ENCODE measurements at places on chromosomes 13 and 19.

GRCh38 chr13:50078895-50079654 lies 63.8 kb downstream of the KCNRG start:
- DNase-seq: no peak

- DNase-seq: peak; percentile 36
Observed at GRCh38 chr13:32255724-32256109, 59.4 kb downstream of the ZAR1L start.

GRCh38 chr19:13033819-13034611 lies 38.7 kb downstream of the NFIX start:
- DNase-seq: peak; percentile 52

DNA sequence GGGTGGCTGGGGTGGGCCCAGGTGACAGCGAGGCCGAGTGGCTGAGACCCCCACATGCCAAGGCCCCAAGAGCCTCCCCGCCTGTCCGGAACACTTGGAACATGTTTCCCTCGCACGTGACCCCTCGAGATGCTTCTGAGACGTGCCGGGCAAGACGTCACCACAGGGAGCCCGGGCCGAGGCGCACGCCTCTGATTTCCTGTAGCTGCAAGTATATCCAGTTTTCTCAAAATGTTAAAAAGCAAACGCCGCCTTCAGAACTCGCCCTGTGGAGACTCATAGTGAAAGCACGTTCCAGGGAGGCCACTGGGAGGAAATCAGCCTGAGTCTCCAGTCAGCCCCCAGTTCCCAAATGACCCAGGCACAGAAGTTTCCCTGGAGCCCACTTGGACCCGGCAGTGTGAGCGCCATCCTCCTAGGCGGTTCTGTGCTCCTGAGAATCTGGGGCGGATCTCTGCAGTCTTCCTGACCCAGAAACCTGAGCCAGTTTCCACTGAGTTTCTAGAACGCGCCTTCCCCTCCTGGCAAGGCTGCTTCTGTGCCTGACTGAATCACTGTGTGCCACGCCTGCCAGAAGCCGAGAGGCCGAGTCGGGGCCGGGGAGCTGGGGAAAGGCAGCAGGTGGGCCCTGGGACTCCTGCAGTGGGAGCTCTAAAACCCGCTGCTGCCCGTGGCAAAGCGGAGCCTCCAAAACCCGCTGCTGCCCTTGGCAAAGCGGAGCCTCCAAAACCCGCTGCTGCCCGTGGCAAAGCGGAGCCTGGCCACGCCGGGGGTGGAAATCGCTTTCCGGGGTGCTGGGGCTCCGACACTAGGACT lies 179.3 kb downstream of the KDM4B start:
- DNase-seq: no peak

DNA sequence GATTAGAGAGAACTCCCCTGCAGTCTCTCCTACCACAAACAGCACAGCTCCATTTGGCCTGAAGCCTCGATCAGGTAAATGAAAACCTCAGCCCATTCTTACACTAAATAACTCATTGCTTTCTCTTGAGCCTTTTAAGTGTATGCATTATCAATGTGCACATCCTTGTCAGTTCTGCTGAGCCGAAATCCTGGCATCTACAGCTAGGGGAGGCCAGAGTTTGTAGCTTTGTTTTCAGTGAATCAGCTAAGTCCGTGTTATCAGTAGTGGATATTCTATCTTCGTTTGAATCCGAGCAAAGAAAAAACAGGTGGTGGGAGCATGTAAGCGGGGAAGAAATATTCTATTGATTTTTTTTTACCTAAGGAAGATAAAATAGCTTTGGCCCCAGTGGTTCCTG lies 84.4 kb downstream of the ESD start:
- DNase-seq: no peak

DNA sequence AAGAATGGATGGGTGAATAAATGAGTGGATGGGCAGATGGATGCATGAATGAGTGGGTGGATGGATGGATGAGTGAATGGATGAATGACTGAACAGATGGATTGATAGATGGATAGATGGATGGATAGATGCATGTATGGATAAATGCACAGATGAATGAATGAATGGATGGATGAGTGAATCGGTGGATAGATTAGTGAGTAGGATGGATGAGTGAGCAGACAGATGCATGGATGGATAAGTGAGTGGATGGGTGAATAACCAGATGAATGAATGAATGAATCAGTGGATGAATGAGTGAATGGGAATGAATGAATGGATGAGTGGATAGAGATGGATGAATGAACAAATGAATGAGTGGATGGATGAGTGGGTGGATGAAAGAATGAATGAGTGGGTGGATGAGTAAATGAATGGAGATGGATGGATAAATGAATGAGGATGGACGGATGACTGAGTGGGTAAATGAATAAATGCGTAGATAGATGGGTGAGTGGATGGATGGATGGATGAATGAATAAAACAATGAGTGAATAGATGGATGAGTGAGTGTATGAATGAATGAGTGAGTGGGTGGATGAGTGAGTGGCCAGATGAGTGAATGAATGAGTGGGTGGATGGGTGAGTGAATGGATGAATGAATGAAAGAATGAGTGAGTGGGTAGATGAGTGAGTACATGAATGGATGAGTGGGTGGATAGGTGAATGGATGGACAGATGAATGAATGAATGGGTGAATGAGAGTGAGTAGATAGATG lies 13.0 kb downstream of the GAS6 start:
- DNase-seq: no peak

DNA sequence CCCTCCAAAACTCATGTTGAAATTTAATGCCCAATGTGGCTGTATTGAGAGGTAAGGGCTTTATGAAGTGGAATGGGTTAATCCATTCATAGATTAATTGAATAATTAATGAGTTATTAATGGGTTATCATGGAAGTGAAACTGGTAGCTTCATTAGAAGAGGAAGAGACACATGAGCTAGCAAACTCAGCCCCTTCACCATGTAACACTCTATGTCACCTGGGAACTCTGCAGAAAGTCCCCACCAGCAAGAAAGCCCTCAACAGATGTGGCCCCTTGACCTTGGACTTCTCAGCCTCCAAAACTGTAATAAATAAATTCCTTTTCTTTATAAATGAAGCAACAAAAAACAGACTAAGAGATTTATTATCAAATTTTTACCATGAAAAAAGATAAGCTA lies 223.5 kb downstream of the KLF12 start:
- DNase-seq: no peak

- no peak for DNase-seq
Observed at GRCh38 chr13:99792079-99792921, 179.3 kb downstream of the ZIC5 start.

DNA sequence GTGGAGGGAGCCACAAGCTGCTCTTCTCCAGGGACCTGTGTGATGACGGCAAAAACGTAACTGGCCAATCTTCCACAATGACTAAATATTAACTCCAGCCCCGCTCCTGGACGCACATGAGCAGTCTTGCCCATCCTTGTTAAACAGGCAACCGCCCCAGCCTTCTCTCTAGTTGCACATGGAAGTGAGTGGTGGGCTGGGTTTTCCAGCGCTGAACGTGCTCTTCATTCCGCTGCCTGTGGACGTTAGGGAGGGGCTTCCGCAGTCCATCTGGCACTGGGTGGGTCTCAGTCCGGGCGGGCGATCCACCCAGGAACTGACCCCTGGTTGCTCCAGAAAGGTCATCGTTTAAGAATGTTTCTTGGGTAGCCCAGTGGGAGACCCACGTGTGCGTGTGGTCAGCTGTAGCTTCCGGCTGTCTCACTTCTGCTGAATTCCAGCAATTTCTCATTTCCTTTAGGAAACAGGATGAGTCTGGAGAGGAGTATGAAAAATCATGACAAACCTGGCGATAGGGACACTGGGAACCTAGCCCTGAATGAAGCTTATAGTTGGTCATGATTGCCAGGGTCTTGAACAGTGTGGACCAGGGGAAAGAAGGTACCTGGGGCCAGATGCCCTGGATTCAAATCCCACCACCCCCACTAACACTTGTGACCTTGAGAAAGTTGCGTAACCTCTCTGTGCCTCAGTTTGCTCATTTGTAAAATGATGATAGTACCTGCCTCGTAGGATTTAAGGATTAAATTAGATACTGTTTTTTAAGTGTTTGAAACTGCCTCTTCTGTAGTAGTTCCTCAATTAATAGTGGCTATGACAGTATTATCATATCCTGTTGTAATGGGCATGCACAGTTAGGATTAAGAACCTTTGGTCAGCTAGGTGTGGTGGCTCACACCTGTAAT lies 92.6 kb downstream of the SIPA1L3 start:
- DNase-seq: peak; percentile 93

DNA sequence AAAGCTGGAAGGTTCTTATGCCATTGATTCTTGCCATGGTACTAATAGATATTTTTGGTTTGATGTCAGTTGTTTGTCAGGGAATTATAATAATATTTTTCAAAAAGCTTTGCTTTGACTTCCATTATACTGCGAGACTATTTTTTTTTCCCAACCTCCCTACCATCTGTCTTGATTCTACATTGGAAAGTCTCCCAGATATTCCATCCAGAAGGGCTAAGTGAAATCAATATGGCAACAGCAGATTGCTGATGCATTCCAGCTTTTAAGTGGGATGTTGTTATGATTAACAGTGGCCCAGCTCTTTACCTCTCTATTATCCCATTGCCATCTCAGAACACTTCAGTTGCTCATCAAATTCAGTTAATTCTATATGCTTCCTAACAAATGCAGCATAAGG lies 247.4 kb downstream of the OXGR1 start:
- no peak for DNase-seq

DNA sequence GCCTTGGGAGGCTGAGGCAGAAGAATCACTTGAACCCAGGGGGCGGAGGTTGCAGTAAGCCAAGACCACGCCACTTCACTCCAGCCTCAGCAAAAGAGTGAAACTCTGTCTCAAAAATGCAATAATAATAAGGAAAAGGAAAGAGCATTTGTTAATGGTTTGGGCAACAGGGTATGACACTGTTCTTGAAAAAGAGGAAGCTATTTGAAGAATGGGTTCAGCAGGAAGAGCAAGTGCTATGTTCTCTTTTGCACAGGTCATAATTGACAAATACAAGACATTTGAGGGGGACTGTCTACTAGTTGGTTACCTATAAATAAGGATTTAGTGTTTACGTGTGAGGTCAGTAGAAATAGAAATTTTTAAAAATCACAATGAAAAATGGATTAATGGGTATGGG lies 218.3 kb downstream of the DCT start:
- DNase-seq: no peak

GRCh38 chr13:73816702-73817101 lies 317.5 kb downstream of the KLF12 start:
- no peak for DNase-seq

DNA sequence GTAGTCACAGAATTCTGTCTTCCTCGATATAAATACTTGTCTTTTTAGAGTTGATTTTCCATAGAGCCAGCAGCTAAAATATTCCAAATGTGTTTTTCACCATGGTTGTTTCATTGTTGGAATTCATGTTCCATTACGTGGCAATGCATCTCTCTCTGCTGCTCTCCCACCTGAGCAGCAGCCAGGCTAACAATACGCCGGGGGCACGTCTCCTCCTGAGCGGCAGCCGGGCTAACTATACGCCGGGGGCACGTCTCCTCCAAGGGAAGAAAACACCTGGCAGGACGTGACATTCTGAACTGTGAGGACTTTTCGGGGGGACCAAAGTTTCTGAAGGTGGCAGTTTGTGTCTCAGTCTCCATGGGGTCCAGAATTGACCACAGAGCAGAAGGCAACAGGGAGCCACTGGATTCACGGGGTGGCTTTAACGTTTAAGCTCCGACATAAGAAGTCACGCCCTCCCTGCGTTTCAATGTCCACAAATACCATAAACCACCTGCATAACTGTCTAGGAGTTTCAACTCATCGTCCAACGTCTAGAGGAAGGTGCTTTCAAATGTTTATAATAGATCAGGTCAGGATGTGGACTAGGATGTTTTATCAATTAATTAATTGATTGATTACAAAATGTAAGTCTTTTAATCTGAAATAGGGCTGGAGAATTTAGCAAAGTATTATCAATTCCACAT lies 15.1 kb downstream of the PLPP2 start:
- no peak for DNase-seq

GRCh38 chr19:19300613-19301012 lies 19.7 kb downstream of the SUGP1 start:
- DNase-seq: no peak

DNA sequence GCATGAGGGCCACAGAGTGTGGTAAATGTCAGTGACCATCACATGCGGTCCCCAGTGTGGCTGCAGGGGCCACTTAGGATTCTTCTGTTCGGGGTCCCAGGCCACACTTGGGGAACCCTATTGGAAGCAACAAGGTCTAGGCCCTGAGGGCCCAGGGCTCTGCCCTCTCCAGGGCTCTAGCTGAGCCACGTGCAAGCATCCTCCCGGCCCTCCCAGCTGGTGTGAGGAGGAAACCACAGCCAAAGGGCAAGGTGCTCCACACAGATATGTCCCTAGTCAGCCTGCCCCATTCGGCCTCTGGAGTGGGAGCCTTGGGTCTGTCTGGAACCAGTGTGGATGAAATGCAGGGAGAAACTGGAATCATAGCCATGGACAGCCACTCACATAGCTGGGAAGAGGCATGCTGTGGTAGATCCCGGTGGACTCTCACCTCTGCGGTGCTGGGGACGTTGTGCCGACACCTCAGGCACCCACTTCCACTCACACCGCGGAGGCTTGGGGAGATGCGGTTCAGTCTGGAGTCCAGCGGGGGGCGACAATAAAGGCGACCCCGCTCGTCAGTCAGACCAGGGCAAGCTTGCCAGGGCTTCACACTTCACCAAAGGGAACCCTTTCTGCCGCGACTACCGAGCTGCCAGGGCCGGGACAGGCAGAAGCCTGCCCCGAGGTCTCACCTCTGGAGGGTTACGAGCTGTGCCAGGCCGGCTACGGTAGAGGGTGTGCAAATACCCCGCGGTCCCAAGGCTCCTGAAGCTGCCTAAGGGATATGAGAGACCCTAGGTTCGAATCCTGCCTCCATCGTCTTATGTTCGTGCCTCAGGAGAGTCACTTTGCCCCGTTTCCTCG lies 4.3 kb upstream of the ZNF497 start:
- DNase-seq: no peak

Data from fibroblast of skin of right quadriceps (primary cell).